Fibroblast of skin of right quadriceps (primary cell): ENCODE measurements at places on chromosomes 6 and 20.
A peak's percentile ranks its signal among the peaks of the same experiment; 100 is the strongest.

GRCh38 chr6:107741191-107741680 lies 82.9 kb downstream of the SCML4 start:
- no peak for DNase-seq

- DNase-seq = peak; percentile 98
Measured at GRCh38 chr6:134908906-134909516, 40.9 kb downstream of the ALDH8A1 start.

DNA sequence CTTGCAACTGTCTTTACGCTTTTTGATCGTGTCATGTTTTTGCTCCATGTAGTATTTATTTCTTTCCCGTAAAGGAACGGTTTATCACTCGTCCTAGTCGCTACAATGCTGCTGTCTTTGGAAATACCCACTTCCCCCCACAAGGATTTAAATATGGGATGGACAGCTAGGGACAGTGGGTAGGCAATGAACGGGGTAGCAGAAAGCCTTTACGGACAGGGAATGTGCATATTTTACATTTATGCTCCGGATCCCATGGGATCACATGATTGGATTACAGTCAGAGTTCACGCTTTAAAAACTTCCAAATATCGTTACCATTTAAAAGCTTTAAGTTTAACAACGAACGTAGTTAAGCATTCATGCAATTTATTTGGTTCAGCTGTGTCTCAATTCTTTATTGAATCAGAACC lies 1.2 kb downstream of the HIVEP1 start:
- DNase-seq = no peak

DNA sequence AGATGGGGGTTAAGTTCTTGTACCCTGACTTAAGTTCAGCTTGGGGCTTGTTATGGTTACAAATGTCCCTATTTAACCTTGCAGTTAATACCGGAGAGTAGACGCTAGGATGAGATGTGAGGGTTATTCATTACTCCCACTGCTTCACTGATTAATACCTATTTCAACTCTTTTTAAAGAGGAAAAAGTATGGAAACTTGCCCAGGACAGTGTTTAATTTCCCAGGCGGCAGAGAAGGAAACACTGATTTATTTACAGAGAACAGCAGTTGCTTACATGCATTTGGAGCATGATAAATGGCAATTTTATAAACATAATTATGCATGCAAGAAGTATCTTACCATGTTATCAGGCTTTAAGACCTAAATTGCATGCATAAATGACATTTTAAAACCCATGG lies 137.7 kb downstream of the RCAN2 start:
- no peak for DNase-seq

DNA sequence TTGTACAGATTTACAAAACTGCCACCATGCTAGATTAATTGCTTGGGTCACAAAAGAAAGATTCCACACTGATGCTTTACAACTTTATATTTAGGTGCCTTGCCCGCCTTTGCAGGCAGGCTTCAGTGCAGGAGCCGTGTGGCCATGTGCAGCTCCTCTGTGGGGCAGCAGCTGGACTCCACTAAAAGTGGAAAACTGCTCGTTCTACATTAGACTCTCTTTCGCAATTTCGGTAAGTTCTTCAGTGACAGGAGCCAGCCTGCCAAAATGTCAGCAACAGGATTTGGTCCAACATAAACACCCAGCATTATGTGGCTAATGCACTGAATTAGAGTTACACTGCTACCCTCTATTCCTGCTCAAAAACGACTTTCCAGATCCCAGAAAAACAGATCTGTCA lies 174.4 kb upstream of the KCNK16 start:
- DNase-seq = peak; percentile 45

DNA sequence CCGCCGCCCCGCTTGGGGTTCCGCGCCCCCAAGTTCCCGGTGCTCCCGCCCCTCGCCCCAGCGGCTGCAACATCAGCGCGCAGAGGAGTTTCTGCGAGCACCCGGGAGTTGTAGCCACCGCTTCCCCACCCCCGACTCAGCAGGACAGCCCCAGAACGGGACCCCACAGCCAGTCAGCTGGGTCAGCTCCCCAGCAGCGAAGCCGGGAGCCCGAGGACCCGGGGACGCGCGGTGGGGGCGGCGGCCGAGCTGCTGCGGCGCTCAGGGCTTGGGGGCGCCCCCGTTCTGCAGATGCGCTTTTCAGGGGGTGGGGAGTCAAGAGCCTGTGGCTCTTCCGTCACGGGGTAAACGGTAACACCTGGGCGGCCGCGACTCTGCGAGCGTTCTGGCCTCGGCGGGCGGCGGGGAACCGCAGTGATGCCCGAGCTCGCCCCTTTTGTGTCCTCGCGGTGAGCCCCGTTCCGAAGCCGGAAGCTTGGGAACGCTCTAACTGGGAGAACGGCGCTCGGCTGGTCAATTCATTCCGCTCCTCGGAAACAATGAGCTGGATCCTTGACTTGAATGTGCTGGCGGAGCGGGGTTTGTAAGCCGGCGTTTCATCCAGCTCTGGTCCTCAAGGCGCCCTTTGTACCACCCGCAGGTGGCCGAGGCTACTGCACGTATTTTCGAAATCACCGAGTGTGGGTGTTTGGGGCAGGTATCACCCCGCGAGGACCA lies 774 bp downstream of the PLEKHG1 start:
- peak; percentile 59 for DNase-seq

DNA sequence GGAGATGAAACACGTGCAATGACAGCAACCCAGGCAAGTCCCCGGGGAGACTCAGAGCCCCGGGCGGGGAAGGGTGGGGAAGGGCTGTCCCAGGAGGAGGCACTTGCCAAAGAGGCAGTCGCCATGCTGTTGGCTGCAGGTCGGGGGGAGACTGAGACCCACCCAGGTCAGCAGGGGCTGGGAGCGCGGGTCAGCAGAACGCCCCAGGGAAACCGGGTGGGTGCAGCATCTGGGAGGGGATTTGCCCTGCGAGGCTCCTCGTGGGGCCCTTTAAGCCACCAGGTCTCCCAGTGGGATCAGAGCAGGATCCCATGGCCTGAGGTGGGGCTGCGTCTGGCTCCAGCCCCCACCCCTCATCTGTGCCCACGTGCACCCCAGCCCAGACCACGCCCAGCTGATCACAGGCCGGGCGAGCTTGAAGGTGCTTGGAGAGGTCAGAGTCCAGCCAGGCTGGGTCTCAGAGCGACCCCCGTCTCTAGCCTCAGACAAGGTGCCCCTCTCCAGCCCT lies 65.5 kb downstream of the YTHDF1 start:
- no peak for DNase-seq
